ENCODE measurements at places on chromosomes 13 and 19.

- DNase-seq, result no peak
Measured at GRCh38 chr13:111490611-111491010, 170.2 kb downstream of the TEX29 start.

- DNase-seq, result no peak
Measured at GRCh38 chr13:97515643-97516042, 81.7 kb downstream of the RAP2A start.

DNA sequence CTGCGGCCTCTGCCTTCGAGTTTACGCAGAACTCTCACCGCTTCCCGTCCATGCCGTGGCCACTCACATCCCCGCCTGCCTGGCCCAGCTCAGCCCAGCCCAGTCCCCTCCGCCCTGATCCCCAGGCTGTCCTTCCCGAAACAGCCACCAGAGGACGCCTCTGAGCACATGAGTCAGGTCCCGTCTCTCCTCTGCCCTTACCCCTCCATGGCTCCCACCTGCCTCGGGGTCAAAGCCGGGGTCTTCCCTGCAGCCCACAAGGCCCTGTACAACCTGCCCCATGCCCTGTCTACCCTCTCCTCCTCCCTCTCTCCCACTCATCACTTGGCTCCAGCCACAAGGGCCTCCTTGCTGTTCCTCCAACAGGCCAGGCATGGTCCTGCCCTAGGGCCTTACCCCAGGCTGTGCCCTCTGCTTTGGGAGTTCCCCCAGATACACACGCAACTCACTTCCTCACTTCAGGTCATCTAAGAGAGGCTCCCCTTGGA lies 8.1 kb upstream of the SEMA6B start:
- DNase-seq, result no peak

- DNase-seq, result no peak
Measured at GRCh38 chr19:58407658-58408151, 744 bp upstream of the ZNF584 start.

- DNase-seq, result no peak
Measured at GRCh38 chr19:53549340-53549739, 11.4 kb downstream of the ZNF331 start.

GRCh38 chr13:79837741-79838450 lies 356.9 kb downstream of the NDFIP2 start:
- no peak for DNase-seq
